Activated T-cell treated with anti-CD3 and anti-CD28 coated beads, Interleukin-2, amount 50 U/mL, for 4 hours (primary cell): ENCODE measurements at places on chromosomes 1 and 21. TPM values are rescaled to one million over a fixed set of nuclear protein-coding genes. Genes with fewer than 3 reads are reported as not detected.

- no peak for DNase-seq
These were observed 31.1 kb downstream of the RUNX3 start for GRCh38 chr1:24898909-24899439.

- no peak for DNase-seq
These were observed 134.2 kb downstream of the PTPRC start for GRCh38 chr1:198773030-198773429.

DNA sequence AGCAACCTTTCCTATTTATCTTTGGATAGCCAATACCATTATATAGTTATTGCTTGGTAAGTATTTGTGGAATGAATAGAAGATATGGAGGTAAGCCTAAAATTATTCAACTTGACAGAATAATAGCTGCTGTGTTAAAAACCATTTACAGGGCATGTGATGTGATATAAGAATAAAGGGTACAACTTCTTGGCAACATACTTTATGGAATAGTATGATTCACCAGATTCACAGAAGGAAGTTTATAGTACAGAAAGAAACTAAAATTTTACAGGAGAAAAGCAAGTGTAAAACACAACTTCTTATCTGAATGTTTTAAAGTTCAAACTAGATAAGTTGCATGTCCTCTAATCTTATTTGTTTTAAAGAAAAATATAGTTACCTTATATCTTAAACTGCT, 186.4 kb upstream of the ZRANB2 start:
- DNase-seq: no peak

GRCh38 chr1:42017259-42017658, 98.5 kb upstream of the HIVEP3 start:
- DNase-seq: no peak

DNA sequence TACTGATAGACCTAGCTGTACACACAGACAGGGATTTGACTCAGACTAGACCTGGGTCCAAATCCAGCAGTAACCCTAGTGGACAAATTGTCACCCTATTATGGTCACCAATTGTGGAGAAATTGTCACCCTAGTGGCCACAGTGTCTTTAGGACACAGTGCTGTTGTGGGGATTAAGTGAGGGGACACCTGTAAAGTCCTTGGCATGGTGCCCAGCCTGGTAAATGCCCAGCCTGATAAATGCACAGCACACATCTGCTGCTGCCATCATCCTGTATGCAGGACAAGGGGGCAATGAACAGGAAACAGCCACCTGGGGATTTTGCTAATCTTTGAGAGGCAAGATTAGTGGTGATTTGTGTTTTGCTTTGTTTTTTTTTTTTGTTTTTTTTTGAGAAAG, 2.3 kb downstream of the TMEM61 start:
- DNase-seq: no peak

DNA sequence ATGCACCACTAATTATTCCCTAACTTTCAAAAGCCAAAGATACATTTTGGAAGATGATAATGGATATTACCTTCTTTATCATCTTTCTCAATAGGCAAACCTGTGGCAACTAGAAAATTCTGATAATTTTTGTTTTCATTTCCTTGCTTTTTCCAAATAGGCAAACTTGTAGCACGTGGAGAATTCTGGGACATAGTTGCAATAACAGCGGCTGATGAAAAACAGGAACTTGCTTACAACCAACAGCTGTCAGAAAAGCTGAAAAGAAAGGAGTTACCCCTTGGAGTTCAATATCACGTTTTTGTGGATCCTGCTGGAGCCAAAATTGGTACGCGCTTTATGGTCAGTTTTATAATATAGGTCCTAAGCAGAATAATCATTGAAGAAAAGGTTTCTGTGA, 1.5 kb downstream of the FPGT start:
- DNase-seq: no peak

DNA sequence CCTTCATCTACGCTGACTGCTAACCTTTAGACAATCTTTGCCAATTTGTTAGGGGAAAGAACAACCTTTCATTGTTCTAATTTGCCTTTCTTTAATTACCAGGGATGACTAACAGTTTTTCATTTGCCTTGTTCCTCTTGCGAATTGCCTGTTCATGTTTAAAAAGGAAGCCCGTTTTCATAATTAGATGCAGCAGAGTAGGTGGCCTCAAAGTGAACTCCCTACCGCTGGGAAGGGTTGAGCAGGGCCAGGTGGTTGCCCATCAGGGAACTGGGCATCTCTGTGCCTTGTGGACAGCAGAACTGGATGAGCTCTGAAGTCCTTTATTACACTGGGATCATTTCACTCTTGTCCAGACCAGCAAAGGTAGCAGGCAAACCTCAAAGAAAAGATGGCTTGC, 59.0 kb downstream of the HIVEP3 start:
- DNase-seq: no peak

DNA sequence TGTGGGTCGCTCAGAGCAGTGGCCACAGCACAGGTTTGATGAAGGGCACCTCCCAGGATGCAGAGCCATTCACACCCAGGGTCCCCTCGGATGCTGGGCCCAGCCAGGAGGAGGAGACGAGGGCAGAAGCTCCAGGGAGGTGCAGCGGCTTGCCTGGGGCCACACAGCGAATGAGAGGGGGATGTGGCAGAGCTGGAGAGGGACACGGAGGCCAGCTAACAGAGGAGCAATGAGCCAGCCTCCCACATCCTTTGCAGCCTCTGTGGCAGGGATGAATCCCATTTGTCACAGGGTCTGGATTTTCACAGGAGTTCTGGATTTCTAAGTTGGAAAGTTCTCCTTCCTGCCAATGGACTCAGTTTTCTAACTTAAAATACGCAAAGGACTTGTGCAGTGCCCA, 35.9 kb downstream of the CHD5 start:
- no peak for DNase-seq

DNA sequence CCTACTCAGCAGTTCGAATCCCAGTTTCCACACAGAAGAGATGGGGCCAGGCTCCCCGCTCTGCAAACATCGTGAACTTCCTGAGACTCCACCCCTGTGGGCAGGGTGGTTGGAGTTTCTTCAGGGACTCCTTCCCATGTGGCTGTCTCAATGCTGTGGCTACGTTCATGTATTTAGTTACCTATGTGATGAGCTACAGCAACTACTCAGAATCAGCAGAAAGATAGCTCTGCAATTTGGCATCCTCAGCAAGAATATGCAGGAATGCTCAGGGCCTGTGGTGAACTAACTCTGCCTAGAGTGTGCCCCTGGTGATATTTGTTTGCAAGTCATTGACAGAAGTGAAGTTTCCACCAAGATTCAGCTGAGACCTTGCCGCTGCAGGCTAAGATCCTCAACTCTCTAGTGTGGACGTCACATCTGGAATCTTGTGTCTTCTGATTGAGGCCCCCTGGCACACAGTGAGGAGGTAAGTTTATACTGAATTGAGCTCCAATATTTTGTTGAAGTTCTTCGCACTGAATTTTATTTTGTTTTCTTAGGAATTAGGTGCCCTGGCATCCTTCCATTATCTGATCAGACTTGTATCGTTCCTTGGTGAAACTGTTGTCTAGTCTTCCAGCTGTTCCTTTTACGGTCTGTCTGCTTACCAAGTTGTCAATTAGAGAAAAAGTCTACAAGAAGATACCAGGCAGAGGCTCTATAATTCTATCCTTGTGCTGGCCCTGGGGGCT, 8.2 kb upstream of the GLRX2 start:
- no peak for DNase-seq

DNA sequence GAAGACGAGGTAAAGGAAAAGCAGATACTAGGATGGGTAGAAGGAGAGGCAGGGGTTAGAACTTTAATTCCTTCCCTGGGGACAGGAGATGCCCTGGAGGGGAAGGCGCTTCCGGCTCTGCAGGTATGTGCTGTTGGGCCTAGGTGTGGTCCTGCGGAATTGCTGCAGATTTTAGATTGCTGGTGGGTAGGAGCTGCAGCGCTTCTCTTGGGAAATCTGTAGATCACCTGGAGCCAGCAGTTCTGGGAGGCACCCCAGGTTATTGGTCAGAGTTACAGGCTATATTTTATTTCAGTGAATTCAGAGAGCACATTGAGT, 1.1 kb downstream of the MGST3 start:
- DNase-seq: no peak

GRCh38 chr1:200546577-200546976, 74.0 kb downstream of the KIF14 start:
- DNase-seq: no peak

DNA sequence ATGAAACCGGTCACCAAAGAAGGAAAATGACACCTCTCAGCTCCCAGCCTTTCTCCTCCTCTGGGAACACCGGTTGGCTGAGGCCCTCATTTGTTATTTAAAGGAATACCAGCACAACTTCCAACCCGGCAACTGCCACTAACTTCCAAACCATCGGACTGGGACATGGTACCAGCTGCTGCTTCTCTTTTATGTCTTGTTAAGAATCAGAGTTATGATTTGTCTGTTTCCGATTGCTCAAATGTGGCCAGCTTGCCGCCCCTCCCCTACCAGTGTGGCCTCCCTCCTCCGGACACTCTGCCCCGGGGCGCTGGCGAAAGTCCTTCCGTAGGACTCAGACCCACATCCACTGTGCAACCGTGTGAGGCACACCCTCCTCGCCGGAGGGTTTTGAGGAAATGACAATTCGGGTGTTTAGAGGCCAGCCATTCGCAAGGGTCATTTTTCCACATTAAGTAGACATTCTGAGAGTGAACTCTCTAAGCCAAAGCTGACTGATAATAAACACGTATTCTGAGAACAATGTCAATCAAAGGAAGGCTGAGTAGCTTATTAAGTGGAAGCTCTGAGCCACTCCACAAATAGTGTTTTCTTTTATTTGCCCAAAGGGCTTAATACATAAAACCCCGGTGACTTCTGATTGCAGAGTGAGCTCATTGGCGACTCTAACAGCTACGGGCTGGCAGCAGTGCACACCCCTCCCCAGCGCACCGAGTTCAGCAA, 5.5 kb downstream of the RIPK4 start:
- DNase-seq: no peak

PODN gene
- not detected for total RNA-seq

DEPDC1 gene
- 0.20 TPM for total RNA-seq

UBIAD1 gene
- 57.8 TPM for total RNA-seq

PSRC1 gene
- 0.24 TPM for total RNA-seq

GPR3 gene
- 2.7 TPM for total RNA-seq

B3GALT5 gene
- 0.05 TPM for total RNA-seq

SDF4 gene
- total RNA-seq: 191 TPM

SPSB1 gene
- 2.3 TPM for total RNA-seq
